Endothelial cell (in vitro differentiated cells): ENCODE measurements at places on chromosomes 12 and 14.

DNA sequence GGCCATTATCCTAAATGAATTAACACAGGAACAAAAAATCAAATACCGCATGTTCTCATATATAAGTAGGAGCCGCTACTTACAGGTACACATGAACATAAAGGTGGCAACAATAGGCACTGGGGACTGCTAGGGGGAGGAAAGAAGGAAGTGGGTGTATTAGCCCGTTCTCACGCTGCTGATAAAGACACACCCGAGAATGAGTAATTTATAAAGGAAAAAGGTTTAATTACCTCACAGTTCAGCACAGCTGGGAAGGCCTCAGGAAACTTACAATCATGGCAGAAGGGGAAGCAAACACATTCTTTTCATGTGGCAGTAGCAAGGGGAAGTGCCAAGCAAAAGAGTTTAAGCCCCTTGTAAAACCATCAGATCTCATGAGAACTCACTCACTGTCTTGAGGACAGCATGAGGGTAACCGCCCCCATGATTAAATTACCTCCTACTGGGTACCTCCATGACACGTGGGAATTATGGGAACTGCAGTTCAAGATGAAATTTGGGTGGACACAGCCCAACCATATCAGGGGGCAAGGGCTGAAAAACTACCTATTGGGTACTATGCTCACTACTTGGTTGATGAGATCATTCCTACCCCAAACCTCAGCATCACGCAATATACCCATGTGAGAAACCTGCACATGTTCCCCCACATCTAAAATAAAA lies 16.4 kb upstream of the MIA2 start:
- DNase-seq = no peak

- no peak for DNase-seq
Observed at GRCh38 chr14:102906616-102907302, 15.7 kb upstream of the AMN start.

DNA sequence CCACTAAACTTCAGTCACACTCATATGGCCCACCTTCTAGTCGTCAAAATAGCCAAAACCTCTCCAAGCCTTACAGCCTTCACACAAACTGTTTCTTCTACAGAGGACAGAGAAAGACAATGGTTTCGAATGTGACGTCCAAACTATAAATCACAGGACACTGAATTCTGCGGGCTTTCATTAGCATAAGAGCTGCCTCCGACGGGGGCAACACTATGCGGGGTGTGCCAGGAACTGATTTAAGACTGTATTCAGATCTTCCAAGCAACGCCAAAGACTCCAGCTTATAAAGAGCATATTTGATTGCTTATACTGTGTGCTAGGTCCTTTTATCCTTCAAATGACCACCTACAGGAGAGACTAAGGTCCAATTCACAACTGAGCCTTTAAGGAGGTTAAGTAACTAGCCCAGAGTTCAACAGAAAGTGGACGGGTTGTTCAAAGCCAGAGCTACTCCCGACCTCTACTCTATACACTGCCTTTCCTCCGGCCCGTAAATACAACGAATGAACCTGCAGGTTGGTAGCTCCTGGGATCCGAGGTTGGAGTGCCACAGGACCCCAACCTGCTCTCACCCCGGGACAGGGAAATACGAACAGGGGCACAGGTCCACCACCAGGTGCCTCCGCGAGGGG lies 575 bp downstream of the L2HGDH start:
- DNase-seq = no peak

- DNase-seq = no peak
Observed at GRCh38 chr14:100602621-100603230, 15.5 kb upstream of the BEGAIN start.
